ENCODE measurements at places on chromosomes 2 and 18.

DNA sequence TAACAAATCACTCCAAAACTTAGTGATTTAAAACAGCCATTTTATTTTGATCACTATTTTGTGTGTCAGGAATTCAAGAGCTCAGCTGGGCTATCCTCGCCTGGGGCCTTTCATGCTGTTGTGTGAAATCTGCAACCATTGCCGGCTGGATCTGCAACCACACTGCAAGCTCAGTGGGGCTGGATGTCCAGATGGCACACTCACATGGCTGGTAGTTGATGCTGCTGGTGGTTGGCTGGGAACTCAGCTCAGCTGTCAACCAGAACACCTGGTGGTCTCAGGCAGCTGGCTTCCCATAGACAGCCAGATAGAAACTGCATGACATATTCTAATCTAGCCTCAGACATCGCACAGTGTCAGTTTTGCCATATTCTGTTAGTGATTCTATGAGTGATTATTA lies 30.6 kb upstream of the AP1S3 start:
- no peak for DNase-seq

DNA sequence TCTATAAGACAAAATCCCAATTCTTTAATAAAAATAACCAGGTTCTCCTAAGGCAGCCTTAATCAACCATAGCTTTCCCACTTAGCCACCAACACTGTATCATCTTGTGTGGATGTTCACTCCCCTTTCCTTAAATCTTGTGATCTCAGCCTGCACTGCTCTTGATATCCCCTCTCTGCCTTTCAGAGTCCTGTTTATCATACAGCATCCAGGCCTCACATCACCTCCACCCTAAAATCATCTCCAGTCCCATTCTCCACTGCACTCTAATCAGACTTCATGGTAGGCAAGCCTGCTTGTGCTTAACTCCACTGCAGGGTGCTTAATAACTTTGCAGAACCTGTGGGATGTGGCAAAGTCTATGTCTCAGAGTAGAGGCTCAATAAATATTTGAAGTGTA lies 18.8 kb downstream of the ARHGAP15 start:
- DNase-seq, result no peak

- DNase-seq, result no peak
Measured at GRCh38 chr2:11031876-11032275, 120.1 kb downstream of the KCNF1 start.

- DNase-seq, result no peak
Measured at GRCh38 chr2:163373496-163373895, 362.3 kb downstream of the FIGN start.

GRCh38 chr2:96344011-96344410 lies 8.4 kb downstream of the NCAPH start:
- no peak for DNase-seq

- DNase-seq, result no peak
Measured at GRCh38 chr2:131058920-131059319, 34.3 kb downstream of the FAM168B start.

GRCh38 chr18:4394700-4395099 lies 60.4 kb downstream of the DLGAP1 start:
- no peak for DNase-seq

DNA sequence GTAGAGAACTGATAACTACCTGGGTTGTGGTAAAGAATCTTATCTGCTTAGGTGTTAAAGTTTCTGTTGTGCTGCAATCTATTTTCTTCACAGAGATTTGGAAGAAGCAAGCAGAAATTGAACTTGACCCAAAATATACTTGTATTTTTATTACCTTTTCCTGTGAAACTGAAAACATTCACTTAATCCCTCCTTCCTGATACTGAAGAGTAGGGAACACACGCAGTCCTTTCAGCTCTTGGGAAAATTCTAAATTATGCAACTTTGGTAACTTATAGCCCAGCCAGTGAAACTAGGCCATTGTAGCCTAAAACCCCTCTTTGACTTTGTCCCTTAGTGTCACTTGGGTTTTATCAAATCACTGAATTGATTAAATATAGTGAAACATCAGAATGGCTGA lies 128.4 kb upstream of the MEIS1 start:
- no peak for DNase-seq

DNA sequence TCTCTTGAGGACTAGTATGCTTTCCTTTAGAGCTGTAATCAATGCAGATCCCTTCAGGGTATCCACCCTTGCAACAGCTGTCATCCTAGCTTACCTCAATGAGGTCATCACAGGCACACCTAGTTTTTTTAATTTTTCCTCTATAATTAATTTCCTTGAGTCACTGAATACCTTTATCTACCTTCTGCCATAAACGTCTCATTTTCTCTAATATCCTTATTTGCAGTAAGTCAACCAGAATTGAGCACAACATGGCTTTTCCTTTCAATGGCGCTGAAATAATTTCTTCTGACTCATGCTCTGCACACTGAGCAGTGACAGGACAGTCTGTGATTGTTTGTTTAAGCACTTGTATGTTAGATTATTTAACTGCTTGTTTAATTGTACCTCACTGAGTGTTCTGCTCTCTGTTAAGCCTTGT lies 49.4 kb downstream of the ETAA1 start:
- DNase-seq, result no peak

DNA sequence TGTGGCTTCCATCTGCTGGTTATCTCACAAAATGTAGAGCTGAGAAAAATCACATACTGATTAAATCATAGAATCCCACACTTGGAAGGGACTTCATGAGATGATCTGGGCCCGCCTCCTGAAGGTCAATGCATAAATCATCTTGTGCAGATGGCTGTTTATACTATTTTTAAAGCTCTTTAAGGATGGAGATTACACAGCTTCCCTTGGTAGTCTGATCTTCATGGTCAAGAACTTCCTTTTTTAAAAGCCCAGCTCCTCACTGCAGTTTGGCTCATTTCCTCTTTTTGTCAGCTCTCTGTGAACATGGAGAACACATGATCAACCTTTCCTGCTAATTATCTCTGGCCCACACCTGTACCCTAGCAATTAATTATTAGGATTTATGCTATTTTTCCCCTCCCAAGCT lies 25.9 kb downstream of the GCG start:
- DNase-seq, result no peak

DNA sequence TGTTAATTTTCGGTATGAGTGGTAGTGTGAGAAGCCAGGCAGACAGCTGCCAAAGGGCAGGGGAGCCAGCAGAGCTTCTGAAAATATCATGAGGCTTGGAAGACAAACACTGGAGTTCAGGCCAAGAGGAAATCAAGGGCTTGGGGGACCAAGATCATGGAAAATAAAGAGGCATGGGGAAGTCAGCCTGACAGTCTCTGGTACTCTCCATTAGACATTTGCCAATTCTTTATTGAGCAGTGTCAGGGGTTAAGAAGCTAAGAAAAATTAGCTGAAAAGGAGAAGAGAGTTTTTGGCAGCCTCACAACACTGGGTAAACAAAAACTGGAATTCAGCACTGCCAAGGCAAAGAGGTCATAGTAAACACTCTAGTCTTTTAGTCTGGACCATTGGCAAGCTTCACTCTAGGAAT lies 612.7 kb downstream of the EPHA4 start:
- DNase-seq, result no peak

GRCh38 chr2:191703079-191703725 lies 25.3 kb downstream of the NABP1 start:
- no peak for DNase-seq

- DNase-seq, result peak; percentile 31
Measured at GRCh38 chr2:229084447-229084846, 186.6 kb downstream of the PID1 start.

GRCh38 chr2:170525566-170525900 lies 189.6 kb upstream of the SP5 start:
- peak; percentile 96 for DNase-seq

DNA sequence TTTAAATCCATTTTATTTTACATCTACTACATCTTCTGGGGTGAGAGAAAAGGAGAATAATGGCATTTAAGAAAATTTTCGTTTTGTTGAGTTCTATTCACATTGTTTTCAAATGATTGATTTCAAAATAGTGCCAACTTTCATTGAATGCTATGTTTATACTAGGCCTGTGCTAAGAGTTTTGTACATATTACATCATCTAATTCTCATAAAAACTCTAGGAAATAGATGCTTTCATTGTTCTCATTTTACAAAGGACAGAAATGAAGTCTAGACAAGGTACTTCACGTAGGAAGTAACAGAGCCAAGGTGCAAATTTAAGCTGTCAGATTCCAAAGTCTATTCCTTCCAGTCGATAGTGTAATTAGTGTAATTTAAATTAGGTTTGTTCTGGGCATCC lies 402.8 kb upstream of the UBE2E3 start:
- no peak for DNase-seq

DNA sequence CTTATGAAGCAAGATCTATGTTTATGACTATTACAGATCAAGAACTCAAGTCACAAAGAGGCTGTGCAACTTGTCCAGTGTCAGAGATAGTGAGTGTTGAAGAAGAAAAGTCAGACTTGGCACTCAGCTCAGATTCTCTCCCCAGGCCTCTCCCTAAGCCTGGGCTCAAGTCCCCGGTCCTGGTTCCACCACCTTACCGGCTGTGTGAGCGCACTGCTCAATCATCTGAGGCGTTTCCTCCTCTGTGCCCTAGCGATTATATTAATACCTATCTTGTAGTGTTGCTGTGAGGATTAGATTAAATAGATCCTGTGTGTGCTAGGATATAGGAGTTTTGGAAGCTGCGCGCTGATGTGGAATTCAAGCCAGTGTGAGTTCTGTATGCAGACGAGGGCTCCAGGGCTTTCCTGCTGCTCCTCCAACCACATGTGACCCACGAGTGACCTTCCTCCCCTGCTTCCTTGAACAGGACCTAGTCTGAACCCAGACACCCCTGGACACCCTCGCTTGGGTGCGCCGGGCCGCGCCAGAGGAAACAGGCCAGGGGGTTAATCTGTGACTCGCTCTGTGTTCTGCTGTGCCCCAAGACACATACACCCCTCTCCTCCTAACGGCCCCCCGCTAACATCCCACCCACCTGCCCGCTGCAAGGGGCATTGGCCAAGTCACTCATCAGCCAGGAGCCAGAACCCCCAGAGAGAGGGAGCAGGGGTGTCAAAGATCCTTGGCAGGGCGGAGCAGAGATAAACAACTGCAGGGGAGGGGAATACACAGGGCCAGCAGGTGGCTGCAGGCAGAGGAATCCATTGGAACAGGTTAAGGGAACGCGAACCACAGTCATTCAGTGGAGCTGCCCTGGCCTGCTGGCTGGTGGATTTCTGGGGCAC lies 38.3 kb downstream of the TNS1 start:
- no peak for DNase-seq

DNA sequence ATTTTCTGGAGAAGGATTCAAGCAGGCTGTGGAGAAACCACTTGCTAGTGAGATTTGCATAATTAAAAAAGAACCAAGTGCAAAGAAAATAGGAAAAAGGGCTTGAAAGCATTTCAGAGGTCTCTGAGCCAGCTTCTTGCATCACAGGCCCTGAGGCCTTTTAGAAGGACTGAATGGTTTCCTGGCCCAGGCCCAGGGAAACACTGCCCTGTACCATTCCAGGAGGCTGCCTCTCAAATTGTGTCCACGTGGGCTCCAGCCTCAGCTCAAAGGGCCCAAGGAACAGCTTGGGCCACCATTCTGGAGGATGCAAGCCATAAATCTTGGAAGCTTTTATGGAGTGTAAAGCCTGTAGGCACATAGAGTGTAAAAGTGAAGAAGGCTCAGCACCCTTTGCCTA lies 523.3 kb upstream of the VRK2 start:
- no peak for DNase-seq

DNA sequence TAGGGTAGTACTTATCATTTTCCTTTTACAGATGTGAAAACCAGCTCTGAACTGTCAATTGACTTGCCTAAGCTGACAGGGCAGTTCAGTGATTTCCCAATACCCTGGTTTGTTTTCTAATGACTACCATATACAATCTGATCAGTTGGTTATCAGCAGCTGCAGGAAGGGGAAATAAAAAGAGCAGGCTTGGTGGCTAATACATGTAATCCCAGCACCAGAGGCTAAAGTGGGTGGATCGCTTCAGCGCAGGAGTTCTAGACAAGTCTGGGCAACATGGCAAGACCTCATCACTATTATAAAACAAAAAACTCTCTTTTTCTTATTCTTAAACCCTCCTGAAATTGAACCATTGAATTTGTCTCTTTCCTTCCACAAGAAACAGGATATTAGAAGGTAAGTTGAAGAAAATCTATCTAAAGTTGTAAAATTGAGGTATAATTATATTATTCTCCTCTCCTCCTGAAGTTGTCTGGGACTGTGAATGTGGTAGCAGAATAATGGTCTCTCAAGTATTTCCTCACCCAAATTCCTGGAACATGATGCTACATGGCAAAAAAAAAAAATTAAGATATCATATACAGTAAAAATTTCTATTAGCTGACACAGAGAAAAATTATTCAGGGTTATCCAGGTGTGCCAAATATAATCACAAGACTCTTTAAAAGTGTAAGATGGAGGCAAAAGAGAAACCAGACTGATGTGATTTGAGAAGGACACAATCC lies 1441.6 kb downstream of the SUCLG1 start:
- no peak for DNase-seq

- no peak for DNase-seq
Measured at GRCh38 chr2:227513113-227513512, 41.2 kb downstream of the AGFG1 start.

- no peak for DNase-seq
Measured at GRCh38 chr2:161161074-161161706, 962 bp downstream of the TANK start.

- no peak for DNase-seq
Measured at GRCh38 chr2:136495636-136496035, 269.7 kb upstream of the THSD7B start.

DNA sequence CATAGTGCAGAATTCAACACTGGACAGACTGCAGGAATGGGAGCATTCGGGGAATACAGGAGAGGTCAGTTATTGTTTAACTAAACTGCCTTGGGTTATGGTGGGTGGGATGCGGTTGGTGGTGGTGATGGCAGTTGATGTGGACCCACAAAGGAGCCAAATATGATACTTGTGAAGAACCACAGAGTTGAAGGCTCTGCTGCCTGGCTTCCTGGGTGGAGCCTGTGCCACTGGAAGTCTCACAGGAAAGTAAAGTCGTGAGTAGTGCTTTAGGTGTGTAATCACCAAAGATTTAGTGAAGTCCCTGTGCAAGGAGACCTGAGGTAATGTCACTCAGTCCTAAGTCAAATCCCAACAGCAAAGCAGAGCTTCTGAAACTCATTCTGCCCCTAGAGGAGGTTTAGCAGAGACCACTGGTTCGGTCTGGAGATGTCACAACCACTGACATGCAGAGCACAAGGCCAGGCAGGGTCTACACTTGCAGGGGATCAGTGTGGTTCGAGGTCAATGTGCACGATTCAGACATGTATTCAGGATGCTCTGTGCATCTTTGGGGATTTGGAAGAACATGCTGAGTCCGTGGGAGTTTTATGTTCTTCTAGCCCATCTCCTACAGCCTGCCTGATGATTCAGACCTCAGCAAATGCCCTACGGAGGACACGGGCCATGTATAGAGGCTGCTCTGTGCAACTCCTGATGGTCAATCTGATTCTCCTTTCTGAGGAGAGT lies 1150.9 kb downstream of the RPIA start:
- DNase-seq, result no peak

GRCh38 chr2:159550231-159550630 lies 66.1 kb downstream of the BAZ2B start:
- DNase-seq, result no peak

GRCh38 chr2:175630280-175631244 lies 371.5 kb downstream of the LNPK start:
- DNase-seq, result no peak
